ENCODE measurements at places on chromosomes 5 and 9.

- DNase-seq: no peak
Observed at GRCh38 chr5:157057459-157058370, 1.2 kb downstream of the HAVCR1 start.

DNA sequence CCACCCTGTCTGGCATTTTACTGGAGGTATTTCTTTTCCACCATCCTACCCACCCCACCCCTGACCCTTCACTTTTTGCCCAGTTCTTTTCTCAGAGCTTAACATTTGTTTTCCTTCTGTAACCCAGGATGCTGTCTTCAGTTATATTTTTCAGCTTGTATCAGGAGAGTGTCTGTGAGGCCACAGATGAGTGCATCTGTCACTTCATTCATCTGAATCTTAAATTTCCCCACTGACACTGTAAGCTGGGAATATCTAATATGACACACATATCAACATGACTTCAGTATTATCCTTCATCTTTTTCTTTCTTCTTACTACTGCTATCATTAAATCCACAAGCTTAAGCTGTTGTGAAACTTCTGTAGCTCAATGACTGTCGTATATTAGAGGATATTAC lies 4.9 kb downstream of the MARCHF3 start:
- no peak for DNase-seq

GRCh38 chr9:98391406-98391805 lies 136.0 kb upstream of the TBC1D2 start:
- DNase-seq: no peak

DNA sequence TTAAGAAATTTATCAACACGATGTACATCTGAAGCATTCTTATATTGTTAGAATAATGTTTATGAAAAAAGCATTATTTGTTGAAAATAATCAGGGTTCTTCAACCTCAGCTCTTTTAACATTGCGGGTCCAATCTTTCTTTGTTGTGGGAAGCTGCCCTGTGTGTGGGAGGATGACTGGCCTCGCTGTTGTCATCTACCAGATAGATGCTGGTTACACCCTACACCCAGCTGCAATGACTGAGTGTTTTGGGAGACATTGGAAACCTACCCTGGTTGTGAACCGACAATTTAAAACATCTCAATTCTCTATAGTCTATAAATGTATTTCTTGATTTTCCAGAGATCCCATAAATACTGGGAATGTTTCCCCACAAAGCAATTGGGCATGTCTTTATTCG lies 794.2 kb upstream of the CDH10 start:
- DNase-seq: no peak

GRCh38 chr5:134003817-134004625 lies 754 bp downstream of the VDAC1 start:
- no peak for DNase-seq
